ENCODE measurements at places on chromosomes 1 and 21.

DNA sequence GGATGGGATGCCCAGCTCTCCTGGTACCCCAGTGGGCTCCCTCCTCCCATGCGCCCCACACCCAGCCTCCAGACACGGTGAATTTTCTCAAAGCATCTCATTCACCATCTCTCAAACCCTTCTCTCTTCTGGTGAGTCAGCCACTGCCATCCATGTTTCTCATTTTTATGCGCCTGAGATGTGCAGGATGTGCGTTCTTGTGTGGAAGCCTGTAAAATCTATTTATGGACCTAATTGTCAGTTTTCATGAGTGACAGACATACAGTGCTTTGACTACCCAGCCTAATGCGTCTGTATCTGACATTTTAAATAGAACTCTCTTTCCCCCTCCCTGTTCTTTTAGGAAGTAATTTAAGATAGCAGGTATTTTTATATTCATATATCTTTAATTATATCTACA, 158.8 kb downstream of the DAB1 start:
- DNase-seq: no peak

DNA sequence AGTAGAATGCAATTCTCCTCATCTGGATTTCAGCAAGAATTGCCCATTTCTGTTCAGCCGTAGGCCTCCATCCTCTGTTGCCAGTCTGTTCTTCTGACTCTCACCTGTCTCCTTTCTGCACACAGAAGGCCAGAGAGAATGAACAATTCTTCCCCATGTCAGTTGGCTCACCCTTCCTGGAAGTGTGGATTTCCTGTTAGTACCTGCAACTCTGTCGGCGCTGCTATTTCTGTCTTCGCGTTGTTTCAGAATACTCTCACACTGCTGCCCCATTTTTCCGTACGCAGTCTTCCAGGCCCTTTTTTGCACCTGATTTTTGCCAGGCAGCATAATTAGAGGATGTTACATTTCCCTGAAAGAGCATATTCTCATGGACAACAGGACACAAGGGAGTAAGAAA, 200.7 kb downstream of the FGGY start:
- DNase-seq: no peak

GRCh38 chr1:106727171-106727570, 329.3 kb upstream of the PRMT6 start:
- DNase-seq: no peak

DNA sequence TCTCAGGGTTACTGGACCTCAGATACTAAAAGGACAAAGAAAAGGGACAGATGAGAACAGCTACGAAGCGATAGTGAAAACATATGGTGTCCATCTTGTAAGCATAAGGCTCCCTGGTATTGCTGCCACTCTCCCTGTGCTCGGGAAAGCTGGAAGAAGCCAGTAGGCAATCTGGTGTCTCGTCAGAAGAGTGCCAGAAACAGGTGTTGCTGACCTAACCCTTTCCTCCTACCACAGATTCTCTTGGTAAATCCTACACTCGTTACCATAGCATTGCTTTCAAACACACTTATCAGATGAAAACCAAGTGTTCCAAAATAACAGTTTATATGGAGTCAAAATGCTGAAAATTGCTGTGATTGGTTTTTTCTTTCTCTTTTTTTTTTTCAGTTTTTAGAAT, 146.3 kb downstream of the NRIP1 start:
- no peak for DNase-seq

- DNase-seq: no peak
Observed at GRCh38 chr1:178023181-178023618, 53.3 kb upstream of the SEC16B start.

GRCh38 chr1:60971330-60971729, 111.0 kb upstream of the NFIA start:
- DNase-seq: no peak

DNA sequence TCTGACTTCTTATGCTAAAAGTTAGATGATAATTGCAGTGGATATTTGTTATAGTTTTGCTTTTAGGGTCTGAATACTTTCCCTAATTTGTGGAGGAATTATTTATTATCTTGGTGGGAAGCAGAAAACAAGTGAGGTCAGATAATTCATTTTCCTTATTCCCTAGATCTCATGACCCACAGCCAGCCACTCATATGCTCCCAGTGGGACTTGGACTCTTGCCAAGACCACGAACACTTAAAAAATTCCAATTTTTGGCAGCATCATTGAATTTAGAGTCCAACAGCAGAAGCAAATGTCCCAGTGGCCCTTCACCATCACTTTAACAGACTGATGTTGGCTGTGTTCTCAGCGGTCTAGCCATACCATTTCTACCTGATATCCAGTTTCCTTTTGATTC, 204.2 kb downstream of the HMCN1 start:
- no peak for DNase-seq

DNA sequence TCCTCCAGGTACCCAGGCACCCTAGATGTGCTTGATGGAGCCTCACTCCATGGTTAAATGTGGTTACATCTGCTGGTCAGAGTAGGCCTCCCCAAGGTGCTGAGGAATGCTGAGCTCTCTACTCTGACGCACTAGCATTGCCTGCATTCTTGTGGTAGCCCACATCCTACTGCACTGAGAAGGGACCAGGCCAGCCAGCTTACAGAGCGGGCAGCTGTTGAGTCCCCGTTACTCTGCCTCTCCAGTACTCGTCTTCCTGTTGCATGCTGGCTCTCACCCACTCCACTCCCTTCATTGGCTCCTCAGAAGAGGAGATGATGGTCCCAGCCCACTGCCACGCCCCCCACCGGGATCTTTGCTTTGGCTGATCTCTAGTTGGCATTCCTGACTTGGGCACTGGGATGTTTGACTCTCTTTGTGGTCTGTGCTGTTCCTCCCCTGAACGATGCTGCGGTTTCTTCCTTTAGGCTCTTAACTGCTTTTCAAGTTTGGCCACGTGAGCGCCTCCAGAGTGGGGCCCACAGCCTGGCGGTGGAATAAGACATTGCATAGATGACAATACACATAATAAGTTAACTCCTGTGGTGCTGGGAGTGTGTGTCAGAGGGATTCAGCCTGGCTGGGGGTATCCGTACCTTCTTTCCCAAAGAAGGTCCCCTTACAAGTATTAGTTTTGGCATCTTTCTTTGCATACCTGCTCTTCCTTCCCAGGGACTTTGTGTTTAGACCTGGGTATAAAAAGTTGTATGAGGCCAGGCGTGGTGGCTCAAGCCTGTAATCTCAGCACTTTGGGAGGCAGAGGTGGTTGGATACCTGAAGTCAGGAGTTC, 18.6 kb downstream of the AZIN2 start:
- DNase-seq: peak; percentile 28

- no peak for DNase-seq
Observed at GRCh38 chr21:29315131-29315749, 16.5 kb downstream of the BACH1 start.

DNA sequence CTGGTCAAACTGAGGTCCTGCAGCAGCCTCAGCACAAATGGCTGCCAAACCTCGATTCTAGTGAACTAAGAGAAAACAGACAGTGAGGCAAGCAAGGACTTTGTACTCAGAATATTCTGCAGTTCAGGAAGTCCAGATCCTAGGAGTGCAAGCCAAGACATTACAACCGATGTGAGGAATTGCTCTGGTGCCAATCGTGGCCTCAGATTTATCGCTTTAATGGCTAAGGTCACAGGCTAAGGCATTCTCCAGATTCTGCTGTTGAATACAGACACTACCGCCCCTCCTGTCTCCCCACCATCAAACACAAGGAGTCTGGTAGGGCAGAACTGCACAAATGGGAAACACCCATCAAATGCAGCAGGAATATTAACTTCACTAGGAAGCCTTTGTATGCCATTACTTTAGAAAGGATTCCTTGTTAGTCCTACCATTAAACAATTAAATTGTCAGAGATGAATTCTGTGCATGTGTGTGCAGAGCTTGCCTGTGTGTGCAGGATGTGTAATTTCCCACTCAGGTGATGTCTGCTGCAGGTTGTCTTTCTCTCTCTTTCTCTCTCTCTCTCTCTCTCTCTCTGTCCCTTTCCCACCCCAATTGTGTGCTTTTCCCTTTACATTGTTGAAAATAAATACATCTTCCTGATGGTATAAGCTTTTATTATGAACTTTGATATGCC, 9.2 kb upstream of the SERTAD4 start:
- no peak for DNase-seq

GRCh38 chr1:172278478-172278877, 142.0 kb upstream of the C1orf105 start:
- DNase-seq: no peak

DNA sequence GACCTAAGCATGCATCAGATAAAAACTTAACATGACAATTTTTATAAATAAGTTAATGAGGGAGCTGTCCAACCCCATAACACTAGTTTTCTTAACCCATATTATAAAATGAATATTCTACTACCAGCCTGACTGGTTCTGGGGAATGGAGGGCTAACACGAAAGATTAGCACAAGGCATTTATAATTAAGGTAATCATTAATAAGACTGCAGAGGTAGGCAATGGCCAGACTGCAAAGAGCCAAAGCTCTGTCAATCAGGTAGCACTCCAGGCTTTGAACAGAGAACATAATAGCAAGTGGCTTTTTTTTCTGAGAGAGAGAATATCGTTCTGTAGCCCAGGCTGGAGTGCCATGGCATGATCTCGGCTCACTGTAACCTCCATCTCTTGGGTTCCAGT, 20.6 kb upstream of the TMEM35B start:
- DNase-seq: no peak

DNA sequence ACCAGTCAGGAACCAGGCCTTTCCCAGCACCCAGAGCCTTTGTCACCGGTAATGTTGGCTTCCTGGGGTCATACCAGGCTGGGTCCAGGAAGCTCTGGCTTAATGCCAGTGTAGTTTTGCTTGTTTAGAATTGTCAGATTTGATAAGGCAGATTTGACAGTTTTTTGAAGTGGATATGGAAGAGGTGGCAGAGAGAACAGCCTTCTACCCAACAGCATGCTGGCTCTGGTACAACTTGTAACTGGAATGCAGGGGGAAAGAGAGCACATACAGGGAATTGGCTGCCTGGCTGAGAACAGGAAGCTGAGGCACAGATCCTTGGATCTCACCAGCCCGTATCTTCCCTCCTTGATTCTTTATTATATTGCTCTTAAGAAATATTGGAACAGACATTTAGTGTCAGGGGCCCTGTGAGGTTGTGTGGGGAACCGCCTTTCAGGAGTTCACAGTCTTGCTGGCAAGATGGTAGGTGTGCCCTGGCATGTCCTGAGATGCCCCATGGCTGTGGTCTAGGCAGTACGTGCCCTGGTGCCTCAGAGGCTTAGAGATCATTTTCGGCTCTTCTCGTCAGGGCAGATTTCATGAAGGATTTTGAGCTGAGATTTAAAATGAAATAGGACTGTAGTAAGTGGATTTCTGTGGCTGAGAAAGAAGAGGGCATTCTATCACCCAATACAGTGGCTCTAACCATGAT, 227.0 kb downstream of the PBX1 start:
- DNase-seq: no peak

DNA sequence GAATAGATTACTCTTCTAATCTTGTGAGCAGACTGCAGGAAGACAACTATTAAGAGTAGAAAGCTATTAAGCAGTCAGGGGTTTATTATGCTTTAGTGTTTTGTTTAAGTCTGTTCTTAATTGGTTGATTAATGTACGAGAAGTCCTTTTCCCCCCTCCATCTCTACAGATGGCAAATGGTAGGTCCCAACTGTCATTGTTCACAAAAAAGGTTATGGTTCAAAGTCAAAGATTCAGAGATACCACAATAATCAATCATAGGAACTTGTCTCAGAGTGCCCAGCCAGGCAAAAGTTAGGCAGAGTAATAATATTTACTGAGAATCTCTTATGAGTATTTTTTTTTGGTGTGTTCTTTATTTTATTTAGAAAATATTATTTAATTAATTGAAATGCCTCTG, 26.8 kb downstream of the NFIA start:
- DNase-seq: no peak

- no peak for DNase-seq
Observed at GRCh38 chr1:7389201-7389905, 381.7 kb upstream of the VAMP3 start.

- no peak for DNase-seq
Observed at GRCh38 chr1:109816175-109816811, 52.6 kb upstream of the EPS8L3 start.

- no peak for DNase-seq
Observed at GRCh38 chr1:6511561-6512244, 20.2 kb upstream of the PLEKHG5 start.

DNA sequence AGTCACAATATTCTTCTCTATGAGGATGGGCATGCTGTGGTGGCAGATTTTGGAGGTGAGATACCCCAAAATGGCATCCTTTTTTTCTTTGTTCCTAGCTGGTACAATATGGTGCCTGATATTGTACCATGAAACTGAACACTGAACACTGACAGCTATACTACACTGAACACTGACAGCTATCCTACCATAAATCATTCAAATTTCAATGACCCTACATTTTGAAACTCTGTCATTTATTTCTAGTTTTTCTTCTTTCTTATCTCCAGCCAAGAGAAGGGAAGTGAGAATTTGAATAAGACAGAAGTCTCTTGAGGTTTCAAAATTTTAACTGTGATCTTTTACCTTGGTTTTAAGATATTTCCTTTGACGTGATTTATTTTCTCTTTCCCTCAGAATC, 76.3 kb downstream of the LRRC53 start:
- no peak for DNase-seq

- DNase-seq: no peak
Observed at GRCh38 chr1:181798191-181798926, 263.2 kb downstream of the ZNF648 start.

GRCh38 chr1:89203166-89203565, 4.4 kb upstream of the GBP4 start:
- no peak for DNase-seq

DNA sequence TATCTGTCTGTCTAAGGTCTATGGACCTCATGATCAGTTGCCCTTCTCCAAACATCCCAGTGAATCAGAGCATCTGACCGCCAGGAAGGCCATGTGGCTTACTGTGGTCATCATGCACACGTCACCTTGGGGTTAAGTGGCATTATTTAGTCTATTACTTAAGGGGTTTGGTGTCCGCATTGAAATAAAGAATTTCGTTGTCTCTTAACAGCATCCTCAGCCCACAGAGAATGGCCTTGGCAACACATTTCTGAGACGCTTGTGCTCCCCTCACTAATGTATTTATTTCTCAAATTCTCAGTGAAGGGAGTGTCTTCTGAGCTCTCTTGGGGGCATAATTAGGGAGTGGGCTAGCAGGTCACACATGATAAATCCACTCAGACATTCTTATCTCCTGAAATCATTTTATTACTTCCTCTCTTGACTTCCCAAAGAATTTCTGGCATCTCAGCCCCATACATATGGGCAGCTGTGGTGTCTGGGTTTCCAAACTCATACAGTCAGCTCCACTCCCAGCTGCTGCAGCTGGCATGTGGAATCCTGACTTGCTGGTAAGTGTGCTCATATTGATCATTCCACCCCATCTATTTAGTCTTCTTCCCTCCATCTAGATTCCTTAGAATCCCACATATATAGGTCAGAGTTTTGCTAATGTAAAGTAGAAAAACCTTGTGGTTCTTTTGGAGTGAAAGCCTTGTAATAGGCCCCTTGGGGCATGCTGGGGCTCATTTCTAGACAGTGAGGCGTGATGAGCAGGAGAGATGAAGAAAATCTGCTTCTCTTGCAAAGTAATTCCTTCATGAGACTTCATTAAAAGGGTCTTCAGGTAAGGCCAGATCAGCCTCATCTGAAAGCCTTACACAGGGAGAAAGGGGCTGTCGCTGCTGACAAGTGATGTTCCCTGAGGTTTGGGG, 110.5 kb downstream of the HHAT start:
- DNase-seq: no peak

Data from stimulated activated CD4-positive, alpha-beta T cell treated with anti-CD3 and anti-CD28 coated beads, TNF-alpha, amount 100 ng/mL, for 1 hour (primary cell).